ENCODE measurements at places on chromosomes 2 and 18. TPM values are rescaled to one million over a fixed set of nuclear protein-coding genes. Genes with fewer than 3 reads are reported as not detected.

The ATP5F1A gene
- 765 TPM for total RNA-seq

The CYP1B1 gene
- total RNA-seq, result 23.0 TPM

The SOCS6 gene
- 49.5 TPM for total RNA-seq

The NYAP2 gene
- not detected for total RNA-seq

The BMPR2 gene
- 15.0 TPM for total RNA-seq

The SLC5A7 gene
- total RNA-seq, result not detected

The TXNL1 gene
- total RNA-seq, result 35.0 TPM

The RAB6D gene
- total RNA-seq, result not detected

The CASP10 gene
- total RNA-seq, result 6.4 TPM

The B3GNT7 gene
- under 0.01 TPM for total RNA-seq

The MYCN gene
- total RNA-seq, result not detected

The ARHGAP28 gene
- total RNA-seq, result 10.5 TPM

The SPP2 gene
- not detected for total RNA-seq

Measured in smooth muscle cell of bladder (primary cell).